Smooth muscle cell of the brain vasculature (primary cell): ENCODE measurements at places on chromosomes 7 and 10.

GRCh38 chr10:127906548-127907377 is at the start of gene PTPRE:
Gene PTPRE (plus strand): TSS chr10:127907103. CDS start chr10:128040882, 133,779 bp downstream.
- peak; percentile 15 for DNase-seq

DNA sequence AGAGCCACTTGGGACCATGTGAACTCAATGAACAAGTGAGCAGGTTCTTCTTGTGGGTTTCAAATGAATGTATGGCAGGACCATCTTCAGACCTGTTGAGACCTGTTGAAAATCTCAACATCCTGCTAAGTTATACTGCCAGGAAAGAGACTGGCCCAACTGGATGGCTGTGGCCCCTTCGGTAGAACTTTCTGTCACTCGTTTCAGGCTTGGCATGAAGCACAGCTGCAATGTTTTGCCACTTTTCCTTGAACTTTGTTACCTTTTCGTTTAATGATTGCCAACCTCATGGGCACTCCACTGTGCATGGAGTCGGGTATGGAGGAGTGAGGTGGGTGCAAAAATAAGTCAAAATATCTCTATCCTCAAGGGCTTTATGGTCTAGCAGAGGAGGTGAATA is 36.7 kb upstream of the SLC35B4 start:
- DNase-seq = no peak

DNA sequence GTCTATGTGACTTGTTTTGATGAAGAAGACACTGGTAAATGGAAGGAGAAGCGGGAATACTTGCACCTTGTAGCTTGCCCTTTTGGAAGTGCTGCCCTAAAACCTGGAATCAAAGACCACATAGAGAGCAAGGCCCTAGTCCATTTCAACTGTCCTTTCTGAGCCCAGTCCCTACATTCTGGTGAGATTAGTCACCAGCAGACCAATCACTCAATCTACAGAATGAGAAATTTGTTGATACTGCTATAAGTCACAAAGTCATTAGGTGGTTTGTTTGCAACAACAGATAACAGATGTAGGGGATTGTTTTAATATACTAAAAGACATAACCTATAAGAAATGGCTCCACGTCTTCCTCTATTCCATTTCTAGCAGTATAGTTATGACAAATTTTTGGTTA is 33.6 kb downstream of the WASL start:
- no peak for DNase-seq

DNA sequence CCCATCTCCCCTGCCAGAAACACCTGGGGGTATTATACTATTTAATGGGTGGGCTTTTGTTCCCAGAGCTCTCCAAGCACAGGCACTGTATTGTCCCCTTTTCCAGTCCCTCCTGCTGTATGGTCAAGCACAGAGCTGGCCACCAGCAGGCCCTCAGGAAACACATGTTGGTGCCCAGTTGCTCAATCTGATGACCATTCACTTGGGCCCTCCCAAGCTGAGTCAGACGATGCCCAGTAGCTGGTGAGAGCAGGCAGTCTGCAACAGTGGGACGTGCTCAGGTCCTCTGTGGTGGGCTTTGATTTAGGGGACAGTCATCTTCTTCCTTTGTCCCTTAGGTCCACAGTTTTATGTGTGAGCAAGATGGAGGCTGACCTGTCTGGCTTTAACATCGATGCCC is 11.8 kb downstream of the SFXN2 start:
- no peak for DNase-seq

DNA sequence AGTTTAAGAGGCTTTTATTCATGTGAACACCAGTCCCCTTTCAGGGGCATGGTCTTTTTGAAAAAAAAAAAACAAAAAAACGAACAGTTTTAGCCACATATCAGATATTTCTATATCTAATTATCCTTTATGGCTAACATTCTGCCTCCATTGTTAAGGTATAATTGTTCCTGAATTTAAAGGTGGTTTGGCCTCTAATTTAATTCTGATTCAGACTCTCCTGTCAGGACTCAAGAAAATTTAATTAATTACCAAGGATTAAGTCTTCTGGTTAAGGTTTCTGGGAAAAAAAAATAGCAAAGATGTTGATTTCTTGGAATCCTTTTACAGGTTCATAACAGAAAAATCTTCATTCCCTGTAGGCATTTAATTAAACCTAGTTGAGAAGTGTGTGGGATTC is 27.4 kb downstream of the COL1A2 start:
- no peak for DNase-seq

DNA sequence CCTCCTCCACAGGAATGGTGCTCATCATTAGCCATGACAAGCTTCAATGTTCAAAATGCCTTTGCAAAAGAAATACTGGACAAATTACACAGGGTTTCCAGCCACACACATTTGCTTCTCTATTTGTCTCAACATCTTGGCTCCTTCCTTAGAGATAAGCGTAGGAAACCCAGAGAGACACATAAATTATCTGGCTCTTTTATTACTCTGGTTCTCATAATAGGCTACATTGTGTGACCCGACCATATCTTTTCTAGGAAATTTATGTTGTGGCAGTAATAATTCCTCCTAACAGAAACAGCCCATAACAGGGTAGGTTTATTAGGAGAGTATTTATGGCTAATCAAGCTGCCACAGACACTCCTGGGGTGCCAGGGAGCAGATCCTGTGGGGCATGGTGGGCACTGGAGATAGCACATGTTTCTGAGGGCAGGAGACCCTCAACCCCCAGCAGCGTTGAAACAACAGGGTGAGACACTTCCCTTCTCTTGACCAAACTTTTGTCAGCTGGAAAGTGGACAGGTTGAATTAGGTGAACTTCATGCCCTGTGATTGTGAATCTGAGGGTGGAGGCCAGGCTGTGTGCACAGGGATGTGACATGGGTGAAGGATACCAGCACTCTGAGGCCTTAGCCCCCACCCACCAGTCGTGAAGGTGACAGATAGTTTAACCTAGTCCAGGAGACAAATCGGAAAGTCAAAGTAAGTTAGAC is 295.9 kb upstream of the ZNF32 start:
- DNase-seq = no peak

DNA sequence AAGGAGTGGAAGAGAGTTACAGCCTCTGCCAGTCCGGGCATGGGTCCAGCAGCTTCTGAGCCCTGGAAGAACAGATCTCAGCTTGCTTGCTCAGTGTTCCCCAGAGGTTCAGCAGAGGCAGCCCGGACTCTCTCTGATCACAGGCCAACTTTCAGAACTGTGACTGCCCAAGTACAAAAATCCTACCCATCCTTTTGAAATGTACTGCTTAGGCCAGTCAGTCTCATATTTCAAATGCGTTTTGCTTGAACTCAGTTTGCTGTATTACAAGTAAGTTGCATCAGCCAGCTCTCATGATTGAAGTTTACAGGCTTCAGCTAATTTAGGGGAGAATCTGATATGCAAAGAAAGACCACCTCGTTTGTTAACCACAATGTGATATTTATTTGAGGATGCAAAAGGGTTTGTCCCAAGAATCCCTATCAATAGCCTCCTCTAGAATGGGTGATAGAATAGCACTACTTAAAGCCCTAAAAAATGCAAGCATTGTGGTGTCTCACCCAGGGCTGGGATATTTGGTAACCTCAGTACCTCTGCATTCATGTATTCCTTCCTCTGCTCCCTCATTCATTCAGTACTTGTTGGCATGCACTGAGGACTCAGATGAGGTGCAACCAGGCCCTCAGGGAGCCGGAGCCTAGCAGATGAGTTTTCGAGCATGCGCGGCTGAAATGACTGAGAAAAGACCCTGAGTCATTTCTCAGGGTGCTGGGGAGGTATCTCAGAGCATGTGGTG is 7.0 kb downstream of the AIMP2 start:
- DNase-seq = peak; percentile 67

- no peak for DNase-seq
These were observed 100.9 kb downstream of the TES start for GRCh38 chr7:116311259-116311658.

- DNase-seq = peak; percentile 84
These were observed 15.8 kb downstream of the BTBD16 start for GRCh38 chr10:122286867-122287266.

DNA sequence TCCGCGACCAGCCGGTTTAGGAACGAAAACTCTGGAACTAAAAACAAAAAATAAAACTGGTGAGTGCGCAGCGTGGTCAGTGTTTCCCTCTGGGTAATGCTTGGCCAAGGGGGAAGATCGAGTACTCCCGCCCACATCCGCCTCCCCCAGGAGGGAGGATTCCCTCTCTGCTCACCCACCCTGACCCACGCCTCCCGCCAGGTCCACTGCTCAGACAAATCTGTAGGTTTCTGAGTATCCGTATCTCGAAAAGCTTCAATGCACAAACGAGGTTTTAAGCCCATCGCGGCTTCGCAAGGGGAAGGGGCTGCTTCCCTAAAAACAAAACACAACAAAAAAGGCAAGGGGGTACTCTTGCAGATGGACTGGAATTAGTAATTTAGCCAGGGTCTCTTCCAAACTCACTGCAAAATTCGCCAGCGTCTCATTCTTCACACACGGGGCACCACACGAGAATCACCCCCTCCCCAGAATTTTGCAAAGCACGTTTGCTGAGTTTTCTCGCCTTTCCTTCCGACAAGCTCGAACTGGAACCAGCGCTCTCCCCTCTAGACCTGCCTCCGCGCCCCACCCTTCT is 75.2 kb downstream of the INSIG1 start:
- no peak for DNase-seq

- DNase-seq = no peak
These were observed 315.0 kb downstream of the CACNA2D1 start for GRCh38 chr7:82128546-82128945.

GRCh38 chr7:82810558-82811259 is 352.0 kb downstream of the PCLO start:
- DNase-seq = no peak

GRCh38 chr7:147136352-147136751 is 1019.8 kb downstream of the CNTNAP2 start:
- no peak for DNase-seq

- no peak for DNase-seq
These were observed 165.0 kb downstream of the JMJD1C start for GRCh38 chr10:63300801-63301200.

- DNase-seq = no peak
These were observed 2.0 kb downstream of the VOPP1 start for GRCh38 chr7:55570218-55570873.

DNA sequence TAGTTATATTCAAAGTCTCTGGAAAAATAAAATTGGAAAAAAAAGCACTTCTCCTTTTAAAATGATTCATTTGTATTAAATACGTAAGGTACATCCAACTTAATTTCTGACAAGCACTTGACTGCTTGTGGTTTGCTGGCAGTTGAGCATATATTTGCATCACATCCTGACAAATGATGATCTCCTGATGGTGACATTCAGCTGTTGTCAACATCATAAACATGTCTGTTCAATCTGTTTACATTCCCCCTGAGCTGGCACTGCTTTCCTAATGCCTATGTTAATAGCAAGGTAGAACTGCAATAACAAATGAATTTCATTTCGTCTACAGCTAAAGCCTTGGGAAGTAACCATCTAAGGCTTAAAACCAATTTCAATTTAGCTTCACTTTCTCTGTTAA is 24.4 kb downstream of the TSPAN12 start:
- DNase-seq = no peak

DNA sequence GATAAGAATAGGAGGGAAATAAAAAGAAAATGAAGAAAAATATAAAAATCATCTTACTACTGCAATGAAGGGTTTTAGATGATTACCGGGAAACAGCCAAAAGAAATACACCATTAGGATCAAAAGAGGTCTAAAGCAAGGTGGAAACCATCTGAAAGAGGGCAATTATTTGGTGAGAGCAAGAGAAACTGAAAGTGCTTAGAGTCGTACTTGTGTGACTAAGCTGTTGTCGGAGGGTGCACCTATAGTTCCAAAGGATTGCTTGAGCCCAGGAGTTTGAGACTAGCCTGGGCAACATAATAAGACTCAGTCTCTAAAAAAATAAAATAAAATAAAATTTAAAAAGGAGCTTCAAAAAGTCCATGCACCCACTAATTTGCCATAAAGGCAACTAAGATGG is 169.5 kb downstream of the DKK1 start:
- no peak for DNase-seq

DNA sequence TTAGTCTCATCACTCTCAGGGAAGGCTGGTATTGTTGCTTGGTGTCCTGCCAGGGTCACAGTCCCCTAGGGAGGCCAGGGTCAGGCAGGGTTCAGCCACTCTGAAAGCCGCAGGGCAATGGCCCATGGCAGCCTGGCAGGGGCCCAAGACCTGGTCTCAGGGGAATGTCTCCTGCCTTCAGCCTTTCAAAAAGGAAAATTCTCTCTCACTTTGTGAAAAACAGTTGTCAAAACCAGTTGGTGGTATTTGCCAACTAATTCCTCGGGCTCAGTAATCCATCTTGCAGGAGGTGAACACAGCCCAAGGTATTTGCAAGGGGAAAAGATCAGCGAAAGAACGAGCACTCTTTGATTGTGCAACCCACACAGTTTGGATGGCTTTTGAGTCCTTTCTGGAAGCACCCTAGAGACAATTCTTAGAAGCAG is 101.5 kb downstream of the JCAD start:
- DNase-seq = no peak

GRCh38 chr7:100568896-100569844 is 4.5 kb downstream of the SAP25 start:
- DNase-seq = no peak

DNA sequence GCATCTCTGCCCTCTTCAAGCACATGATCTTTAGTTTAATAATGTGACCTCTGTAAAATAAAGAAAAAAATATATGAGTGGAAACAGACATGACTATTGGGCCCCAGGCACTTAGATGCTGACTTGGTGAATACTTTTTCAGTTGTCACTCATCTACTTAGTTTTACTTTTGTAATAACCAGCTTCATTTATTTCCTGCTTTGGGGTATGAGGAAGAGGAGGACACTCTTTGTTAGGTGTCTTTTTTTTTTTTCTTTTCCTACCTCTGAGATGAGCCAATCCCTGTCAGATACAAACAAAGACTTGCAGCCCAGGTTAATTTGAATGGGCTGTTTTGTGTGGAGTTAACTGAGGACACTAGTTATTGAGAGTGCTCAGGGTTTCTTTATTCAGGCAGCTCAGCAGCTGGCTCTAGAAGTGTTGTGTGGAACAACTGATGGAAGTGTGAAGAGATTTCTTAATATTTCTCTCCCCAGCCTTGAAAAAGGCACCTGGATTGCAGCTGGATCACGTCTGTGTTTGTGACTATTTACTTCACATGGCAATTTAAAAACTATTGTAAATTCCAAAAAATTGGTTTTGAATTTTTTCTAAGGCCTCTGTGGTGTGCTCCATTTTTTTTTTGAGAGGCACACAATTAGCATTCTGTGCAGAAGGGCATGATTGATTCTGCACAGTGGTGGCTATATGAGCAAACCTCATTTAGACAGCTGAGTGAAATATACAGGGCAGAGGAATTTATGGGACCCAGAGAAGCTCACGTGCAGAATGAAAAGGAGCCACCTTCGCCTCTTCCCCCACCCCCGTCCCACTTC is 333.8 kb downstream of the LRMDA start:
- no peak for DNase-seq
